NCI-H1092 (cell line): ENCODE measurements at places on chromosomes 2 and 18.

GRCh38 chr2:186544255-186544675 is 45.6 kb upstream of the ITGAV start:
- DNase-seq: no peak

GRCh38 chr2:219252084-219252483 is 959 bp upstream of the TUBA4B start:
- no peak for DNase-seq

DNA sequence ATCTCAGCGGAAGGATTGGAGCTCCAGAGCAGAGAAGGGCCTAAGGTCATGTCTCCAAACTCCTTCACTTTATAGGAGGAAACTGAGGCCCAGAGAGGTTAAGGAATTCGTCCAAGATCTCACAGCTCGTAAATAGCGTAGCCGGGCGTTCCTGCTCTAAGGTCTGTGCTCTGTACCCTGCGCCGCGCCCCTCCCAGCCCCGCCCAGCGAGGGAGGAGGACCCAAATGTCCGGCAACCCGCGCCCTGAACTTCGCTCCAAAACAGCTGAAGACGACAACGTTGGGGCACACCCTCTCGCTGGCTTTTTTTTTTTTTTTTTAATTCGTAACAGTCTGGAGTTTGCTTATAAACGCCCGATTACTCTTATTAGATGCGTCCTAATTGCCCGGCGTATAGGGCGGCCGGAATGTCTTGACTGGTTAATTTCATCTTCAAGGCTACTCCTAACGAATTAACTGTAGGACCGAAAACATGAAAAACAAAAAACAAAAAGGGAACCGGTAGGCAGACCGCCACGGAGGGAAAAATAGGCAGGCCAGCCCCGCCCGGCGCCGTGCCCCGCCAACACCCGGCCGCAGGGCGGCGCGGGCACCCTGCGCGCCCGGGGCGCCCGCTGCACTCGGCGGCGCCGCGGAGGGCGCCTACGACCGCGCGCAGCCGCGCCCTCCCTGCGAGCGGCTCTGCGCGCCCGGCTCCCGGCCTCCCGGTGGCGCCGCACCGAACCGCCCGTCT is 928 bp upstream of the FOSL2 start:
- peak; percentile 52 for DNase-seq

DNA sequence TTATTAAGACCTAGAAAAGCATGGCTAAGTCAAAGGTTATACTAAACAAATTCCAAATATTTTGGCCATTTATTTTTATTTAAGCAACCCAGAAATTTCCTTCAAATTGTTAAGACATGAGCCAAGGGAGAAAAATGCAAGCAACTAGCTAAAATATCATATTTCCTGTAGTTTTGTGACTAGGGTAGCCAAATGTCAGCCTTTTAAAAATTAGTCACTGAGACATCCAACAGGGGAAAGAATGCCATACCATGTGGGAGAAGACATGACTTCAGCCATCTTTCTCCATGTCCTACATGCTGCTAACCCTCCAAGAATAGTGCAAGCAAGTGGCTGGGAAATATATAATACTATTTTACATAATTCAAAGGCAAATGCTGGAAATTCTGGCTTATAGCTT is 197.9 kb downstream of the DSEL start:
- no peak for DNase-seq

- DNase-seq: no peak
Measured at GRCh38 chr2:50951437-50951836, 80.5 kb downstream of the NRXN1 start.

DNA sequence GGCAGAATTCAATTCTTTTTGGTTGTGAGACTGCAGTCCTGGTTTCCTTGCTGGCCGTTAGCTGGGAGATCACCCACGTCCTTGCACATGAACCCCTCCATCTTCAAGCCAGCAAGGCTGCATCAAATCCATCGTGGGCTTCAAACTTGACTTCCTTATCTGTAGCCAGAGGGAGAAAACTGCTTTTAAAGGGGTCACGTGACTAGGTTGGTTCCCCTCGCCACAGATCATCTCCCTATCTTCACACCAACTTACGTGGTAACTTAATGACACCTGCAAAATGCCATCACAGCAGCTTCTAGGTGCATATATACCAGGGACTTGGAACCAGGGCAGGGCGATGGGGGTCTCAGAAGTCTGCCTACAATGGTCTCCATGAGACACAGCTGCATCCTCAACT is 169.5 kb downstream of the MTCL1 start:
- no peak for DNase-seq
